ENCODE measurements at places on chromosomes 4 and X.

DNA sequence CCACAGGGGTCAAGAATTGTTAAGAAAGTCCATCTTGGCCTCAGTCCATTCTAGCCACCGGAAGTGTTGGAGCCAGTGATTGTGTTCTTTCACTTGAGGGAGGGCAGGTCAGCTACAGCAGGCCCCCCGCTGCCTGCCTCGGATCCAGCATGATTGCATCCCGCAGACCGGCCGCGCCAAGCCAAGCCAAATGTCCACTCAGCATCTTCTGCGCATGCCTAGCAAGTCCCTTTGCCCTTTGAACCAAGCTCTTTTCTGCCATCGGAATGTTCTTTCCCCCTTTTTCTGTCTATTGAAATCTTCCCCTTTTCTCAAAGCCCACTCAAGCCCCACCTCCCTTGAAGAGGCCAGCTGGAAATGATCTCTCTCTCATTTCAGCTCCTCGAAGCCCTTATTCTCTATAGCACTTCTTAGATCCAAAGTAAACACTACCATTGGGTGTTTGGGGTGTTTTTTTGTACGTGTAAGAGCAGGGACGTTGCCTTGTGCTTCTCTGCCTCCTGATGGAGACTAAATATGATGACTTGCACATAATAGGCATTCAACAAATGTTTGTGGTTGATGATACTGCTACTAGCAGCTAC is 147.8 kb upstream of the BCOR start:
- no peak for DNase-seq

GRCh38 chrX:53362449-53362848 is 60.0 kb downstream of the SMC1A start:
- no peak for DNase-seq

- DNase-seq, result no peak
Measured at GRCh38 chr4:54276641-54277430, 47.7 kb downstream of the PDGFRA start.

GRCh38 chrX:18871161-18871890 is 112.6 kb downstream of the PHKA2 start:
- no peak for DNase-seq

GRCh38 chr4:120709991-120710390 is 212.5 kb downstream of the PRDM5 start:
- DNase-seq, result no peak

- DNase-seq, result no peak
Measured at GRCh38 chr4:87541521-87541920, 12.3 kb upstream of the SPARCL1 start.

- DNase-seq, result peak; percentile 14
Measured at GRCh38 chr4:133865612-133866327, 335.8 kb downstream of the PABPC4L start.

DNA sequence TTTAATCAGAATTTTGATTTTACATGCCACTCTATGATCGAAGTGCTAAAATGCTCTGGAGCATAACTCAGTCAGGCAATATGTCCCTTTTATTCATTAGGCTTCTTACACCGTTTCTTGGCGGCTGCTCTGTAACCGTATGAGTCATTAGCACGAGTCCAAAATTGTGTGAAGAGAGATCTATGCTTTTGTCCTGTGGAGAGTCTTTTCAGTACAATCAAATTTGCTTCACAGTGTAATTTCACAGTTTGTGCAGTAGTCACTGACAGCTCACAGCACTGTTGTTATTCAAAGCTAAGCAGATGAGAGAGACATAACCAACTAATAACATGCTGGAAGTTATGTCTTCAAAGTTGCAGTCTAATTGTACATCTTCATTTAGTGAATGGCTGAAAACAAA is 167.8 kb downstream of the PCDH10 start:
- DNase-seq, result no peak

DNA sequence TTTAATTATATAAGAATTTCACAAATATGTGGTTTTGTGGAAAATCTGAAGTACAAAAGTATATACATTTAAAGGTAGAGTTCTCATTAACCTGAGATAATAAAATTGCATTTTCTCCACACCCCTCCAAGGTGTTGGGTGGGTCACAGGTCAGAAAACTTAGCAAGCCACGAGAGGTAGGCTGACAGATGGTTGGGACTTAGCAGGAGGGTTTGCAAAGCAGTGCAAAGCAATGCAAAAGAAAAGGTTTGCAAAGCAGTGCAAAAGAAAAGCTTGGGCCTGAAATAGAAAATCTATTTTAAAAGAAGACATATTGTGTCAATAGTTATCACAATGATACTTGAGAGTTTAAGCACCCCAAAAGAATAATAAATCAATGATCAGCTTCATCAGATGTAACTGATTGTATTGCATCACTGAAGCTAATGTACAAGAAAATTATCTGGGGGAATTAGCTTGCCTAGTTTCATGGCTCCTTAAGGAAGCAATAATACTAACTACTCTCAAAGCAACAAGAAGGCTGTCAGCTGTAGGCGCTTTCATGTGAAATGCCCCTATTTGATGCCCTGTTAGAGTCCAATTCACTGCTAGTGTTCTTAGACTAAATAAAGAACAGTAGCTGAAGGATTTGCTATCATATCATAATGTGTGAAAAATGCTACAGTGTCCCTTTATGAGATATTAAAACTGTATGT is 319.5 kb downstream of the KCNIP4 start:
- no peak for DNase-seq

DNA sequence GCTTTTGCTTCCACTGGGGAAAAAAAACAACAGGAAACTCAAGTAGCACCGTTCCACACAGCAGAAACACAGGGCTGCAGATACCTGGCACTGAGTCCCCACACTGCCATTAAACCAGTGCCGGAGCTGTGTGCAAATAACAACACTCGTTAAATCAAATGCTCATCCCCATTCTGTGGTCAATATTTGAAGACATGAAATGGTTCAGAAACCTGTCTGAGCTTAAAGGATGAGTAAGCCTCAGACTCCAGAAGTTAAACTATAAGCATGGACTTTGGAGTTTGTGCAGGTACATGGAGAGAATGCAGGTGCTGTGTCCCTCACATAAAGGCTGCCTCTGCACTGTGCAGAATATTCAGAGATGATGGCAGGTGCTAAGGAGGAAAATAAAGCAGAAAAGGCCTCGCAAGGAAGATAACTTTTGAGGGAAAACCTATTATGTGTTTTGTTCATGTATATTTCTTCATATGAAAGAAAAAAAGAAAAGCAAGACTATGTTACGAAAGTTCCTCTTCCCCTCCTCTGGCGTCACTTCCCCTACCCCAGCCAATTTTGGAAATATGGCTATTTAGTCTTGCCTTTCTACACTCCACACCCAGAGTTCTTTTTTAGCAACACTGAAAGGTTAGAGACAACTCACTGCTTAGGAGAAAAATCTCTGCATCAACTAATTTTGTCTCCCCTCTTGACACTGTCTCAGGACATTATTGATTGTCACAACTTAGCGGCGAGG is 4.6 kb downstream of the MPP1 start:
- DNase-seq, result no peak

DNA sequence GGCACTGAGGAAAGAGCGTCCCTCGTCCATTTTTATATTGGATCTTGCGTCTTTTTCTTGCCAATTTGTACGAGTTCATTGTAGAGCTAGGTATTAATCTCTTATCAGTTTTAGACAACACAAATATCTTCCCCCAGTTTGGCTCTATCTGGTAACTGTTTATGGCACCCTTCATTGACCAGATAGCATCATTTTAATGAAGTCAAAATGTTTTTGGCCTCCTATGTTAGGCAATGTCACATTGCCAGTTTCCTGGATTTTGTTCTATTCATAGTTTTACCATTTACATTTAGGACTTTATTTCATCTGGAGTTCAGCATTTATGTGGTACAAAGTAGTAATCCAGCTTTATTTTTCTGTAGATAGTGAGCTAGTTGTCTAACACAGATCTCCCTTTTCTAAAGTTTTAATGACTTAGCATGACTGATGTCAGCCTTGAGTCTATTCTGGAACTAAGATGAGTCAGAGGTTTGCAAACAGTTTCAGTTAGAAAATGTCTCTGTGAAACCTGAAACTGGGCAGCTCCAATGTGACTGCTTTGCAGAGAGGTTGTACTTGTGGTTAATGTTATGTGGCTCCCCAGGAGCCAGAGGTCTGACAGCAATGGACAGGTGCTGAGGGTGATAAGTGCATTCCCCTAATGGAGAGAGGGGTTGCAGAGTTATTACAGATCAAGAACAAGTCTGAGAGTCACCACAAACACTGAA is 5.3 kb upstream of the STBD1 start:
- DNase-seq, result no peak

DNA sequence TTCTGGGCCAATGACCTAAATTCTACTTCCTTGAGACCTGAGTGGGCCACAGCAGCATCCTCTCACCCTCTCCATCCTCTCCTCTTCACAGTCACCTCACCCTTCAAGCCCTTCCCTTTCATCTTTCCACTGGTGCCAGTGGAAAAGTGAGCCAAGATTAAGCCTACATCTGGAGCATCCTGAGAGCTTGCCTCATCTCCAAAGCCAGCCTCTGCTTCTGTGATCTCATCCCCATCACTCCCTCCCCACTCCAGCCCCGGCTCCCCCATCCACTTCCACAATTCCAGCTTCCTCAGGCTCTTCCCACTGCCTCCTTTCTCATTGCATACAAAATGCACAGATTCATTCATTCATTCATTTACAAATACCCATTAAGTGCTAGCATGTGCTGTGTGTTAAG is 10.1 kb upstream of the RASL11B start:
- DNase-seq, result no peak

GRCh38 chr4:16516796-16517439 is 290.6 kb upstream of the TAPT1 start:
- DNase-seq, result no peak

All from neuronal stem cell (in vitro differentiated cells).